ENCODE measurements at places on chromosomes 3 and 15.

DNA sequence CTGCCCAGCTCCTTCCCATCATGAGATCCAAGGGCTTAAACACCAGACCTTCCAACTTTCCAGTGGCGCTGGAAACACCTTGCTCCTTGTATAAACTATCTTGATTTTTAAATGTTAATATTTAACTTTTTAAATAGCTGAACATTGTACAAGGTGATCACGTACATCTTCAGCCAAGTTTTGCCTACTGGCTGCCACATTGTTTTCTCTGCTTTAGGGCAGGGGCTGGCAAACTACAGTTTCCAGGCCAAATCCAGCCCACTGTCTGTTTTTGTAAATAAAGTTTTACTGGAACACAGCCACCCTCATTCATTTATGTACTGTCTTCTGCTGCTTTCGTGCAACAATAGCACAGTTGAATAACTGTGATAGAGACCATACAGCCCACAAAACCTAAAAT is 27.6 kb upstream of the FOXP1 start:
- DNase-seq, result no peak

DNA sequence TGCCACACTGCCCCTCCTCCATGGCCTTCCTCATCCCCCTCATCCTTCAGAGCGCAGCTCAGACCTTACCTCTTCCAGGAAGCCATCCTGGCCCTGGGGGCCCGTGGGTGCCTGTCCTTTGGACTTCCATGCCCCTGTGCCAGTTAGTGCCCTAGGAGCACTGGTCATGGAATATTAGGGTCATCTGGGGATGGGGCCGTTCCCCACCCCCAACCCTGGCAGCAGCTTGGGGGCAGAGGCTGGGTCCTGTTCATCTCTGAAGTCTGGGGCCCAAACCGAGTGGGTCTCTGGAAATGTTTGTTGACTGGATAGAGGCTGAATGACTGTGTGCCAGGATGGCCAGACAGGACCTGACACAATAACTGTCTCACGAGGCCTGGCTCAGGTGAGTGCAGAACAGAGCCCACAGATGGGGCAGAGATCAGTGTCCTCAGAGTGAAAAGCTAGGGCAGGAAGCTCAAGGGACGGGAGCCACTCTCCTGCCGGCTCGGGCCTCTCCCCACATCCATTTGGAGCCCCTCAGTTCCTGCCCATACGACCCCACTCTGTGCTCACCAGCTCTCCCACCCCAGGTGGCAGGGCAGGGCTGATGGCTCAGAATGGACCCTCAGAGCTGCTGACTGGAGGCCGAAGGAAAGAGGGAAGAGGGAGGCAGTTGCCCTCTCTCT is 62.5 kb downstream of the TLE3 start:
- no peak for DNase-seq

DNA sequence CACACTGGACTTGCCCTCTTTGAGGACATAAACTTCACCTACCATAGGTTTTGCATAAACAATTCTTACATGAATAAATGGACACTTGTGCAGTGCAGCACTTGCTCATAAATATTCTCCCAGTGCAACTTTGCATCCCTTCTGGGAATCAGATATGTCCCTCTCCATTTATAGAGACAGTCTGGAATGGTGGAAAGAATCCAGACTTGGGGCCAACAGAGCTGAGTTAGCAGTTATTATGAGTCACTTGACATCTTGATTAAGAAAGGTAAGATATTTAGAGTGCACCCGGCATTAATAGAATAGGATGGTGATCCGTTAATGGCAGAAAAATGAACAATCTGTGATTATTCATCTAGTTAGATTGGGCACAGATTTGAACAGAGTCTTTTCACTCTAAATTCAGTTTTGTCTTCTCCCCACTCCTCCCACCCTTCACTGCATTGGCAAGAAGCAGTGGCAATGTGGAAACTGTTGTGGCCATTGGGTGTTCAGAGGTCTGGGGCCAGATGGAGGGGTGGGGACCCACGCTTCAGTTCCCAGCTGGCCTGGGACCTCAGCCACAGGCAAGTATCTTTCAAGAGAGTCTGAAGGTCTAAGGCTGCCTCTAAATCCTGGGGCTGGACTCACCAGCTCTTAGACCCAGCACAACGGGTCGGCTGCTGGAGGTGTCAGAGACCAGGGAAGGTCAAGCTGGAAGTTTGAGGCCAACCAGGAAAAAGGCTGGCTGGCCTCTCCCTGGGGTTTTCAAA is 58.9 kb upstream of the KY start:
- DNase-seq, result peak; percentile 19

- peak; percentile 43 for DNase-seq
These were observed 34.7 kb downstream of the NIPA2 start for GRCh38 chr15:22872936-22873701.

DNA sequence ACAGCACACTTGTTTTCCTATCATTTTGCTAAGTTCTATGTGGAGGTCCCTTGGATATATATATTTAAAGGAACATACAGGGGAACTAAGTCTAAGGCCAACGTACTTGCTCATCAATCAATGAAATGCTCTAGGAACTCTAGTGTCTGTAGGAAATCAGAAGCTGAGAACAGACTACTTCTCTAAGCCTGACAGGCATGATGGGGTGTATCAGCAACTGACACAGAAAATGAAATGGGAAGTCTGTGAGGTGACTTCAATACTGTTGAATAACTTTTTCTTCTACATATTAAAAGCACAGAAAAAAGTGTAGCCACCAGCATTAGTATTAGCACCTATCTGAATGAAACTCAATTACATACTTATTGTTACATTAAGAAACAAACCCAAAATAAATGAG is 56.9 kb upstream of the CSPG5 start:
- no peak for DNase-seq

DNA sequence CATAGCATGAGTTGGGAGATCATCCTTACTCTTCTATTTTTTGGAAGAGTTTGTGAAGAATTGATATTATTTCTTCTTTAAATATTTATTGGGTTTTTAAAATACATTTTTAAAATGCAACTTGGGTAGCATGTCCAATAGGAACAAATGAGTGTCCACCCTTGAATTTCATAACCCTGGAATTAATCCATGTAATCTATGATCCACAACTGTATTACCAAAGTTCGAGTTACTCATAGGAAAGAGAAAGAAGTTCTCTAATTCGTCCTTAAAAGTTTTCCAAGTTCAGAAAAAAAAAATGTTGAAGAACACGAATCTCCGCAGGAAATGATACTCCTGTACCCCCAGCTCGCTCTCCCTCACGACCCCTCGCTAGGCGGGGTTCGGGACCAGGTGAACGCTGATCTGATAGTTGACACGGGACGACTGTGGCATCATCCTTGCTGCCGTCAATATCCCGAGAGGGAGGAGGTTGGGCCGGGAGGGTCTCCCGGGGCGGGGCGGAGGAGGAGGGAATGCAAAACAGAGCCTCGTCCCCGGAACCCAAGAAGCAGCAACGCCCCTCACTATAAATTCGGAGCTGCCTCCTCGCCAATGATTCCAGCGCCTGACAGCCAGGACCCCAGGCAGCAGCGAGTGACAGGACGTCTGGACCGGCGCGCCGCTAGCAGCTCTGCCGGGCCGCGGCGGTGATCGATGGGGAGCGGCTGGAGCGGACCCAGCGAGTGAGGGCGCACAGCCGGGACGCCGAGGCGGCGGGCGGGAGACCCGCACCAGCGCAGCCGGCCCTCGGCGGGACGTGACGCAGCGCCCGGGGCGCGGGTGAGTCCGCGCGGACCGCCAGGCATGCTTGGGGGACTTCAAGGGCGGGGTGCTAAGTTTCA is at the start of gene AGTR1:
Gene AGTR1 (plus strand): TSS at position 598 of the 884 bp plus-strand sequence. CDS start 43,133 bp downstream, outside the sequence.
- peak; percentile 28 for DNase-seq

DNA sequence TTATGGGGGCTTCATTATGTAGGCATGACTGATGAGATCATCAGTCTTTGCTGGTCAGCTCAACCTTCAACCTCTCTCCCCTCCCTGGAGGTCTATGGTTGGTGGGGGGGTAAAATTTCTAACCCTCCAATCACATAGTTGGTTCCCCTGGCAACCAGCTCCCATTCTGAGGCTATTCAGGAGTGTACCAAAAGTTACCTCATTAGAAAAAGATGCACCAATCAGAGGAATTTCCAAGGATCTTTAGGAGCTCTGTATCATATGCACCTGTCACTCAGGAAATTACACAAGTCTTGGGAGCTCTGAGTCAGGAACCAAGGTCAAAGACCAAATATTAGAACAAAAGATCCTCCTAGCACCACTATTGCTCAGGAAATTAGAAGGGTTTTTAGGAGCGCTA is 21.4 kb upstream of the LEO1 start:
- DNase-seq, result no peak

- peak; percentile 22 for DNase-seq
These were observed 126.4 kb downstream of the GREM1 start for GRCh38 chr15:32844118-32844711.

GRCh38 chr15:79408041-79408440 is 24.1 kb upstream of the MINAR1 start:
- no peak for DNase-seq

Measured in Daoy (cell line).